ENCODE measurements at places on chromosomes 12 and 14. TPM values are rescaled to one million over a fixed set of nuclear protein-coding genes. Genes with fewer than 3 reads are reported as not detected.

Gene WNT1
- 1.5 TPM for total RNA-seq

- DNase-seq = no peak
Observed at GRCh38 chr12:106280106-106280505, 22.4 kb upstream of the TCP11L2 start.

Gene GPR68
- total RNA-seq = 4.9 TPM

Gene FIGNL2
- total RNA-seq = 1.2 TPM

DNA sequence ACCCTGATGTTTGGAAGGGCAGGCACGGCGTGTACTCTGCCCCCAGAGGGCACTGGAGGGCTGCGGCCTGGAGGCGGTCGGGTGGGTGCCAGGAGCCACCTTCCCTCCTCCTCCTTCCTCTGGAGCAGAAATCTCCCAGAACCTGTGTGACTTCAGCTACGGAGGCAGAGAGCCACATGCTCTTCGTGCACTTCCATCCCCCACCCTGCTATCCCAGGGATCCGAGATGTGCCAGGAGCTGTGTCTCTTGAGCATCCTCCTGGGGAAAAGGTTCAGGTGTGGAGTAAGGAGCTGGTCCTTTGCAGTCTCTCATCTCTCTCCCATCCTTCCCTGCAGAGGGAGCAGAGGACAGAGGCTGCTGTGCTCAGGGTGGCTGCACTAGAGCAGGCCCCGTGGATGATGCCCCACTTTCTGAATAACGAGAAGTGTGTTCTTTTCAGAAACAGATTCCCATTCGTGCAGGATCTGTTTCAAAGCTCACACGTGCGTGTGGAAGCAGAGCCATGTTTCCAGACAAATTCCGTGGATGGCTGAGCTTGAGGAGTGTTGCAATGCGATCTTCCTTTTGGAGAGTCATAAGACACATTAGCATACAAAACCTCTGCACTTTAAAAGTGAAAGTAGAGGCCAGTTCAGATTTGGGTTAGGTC lies 162.9 kb downstream of the ADGRD1 start:
- DNase-seq = no peak

DNA sequence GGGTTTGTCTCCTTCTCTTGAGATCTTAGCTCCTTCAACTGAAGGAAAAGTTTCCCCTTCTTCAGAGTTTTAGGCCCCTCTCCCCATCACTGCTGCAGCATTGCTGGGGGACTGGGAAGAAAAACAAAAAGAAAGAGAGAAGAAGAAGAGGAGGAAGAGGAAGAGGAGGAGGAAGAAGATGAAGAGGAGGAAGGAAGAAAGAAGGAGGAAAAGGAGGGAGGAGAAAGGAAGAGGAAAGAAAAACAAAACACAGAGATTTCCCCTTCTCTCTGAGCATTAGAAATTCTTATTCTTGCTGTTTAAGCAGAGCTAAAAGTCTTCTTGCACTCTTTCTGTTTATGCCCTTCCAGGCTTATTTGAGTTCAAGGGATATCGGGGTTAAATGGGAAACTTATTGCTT lies 219.8 kb upstream of the AMIGO2 start:
- no peak for DNase-seq

Gene TMEM121
- total RNA-seq = 3.8 TPM

- DNase-seq = no peak
Observed at GRCh38 chr12:48933664-48934311, 8.5 kb upstream of the FKBP11 start.

- DNase-seq = no peak
Observed at GRCh38 chr12:6264402-6265037, 46.0 kb upstream of the PLEKHG6 start.

Gene INSM2
- total RNA-seq = not detected
